H7 (cell line): ENCODE measurements at places on chromosomes 7 and 10.

DNA sequence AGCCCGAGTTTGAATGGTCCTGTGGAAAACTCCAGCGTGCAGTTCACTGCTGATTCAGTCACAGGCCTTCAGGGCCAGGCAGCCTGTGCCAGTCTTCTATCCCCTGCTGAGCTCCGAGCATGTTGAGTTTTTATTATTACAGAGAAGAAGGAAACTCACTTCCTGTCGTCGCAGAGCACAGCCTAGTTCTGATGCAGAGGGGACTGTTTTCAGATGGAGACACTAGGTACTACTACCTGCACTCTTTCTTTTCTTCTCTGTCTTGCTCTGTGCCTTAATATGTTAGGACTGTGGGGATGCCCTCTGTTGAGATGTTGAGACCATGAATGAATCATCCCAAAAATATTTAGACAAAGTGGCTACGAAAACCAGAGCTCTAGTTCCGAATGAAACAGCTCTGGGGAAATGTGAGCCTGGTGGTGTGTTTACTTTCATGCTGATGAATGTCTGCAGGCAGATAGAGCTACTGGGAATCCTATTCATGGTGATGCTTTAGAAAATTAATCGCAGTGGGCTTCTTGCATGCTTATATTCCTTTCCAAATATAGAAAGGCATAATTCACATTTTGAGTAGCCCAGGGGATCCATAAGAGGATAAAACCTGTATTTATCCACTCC is 29.6 kb downstream of the CASP7 start:
- peak; percentile 13 for DNase-seq

DNA sequence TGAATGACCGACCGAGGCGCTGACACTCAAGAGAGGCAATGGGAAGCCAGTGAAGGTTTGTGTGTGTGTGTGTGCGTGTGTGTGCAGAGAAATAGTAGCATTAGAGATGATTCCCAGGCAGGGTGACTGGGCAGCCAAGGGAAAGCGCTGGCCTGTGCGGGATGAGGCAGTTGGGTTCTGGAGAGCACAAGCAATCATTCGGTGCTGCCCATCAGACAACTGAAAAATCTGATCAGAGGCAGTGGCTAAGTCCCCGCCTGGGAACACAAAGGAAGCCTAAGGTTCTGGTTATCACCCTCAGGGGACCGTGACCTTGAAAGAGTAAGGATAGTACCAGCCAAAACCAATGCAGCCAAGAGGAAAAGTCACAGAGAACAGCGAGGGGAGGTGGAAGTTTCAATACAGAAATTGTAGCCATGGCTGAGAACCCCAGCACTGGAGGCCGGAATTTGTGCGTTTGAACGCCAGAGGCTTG is 868 bp upstream of the PDCD4 start:
- no peak for DNase-seq

DNA sequence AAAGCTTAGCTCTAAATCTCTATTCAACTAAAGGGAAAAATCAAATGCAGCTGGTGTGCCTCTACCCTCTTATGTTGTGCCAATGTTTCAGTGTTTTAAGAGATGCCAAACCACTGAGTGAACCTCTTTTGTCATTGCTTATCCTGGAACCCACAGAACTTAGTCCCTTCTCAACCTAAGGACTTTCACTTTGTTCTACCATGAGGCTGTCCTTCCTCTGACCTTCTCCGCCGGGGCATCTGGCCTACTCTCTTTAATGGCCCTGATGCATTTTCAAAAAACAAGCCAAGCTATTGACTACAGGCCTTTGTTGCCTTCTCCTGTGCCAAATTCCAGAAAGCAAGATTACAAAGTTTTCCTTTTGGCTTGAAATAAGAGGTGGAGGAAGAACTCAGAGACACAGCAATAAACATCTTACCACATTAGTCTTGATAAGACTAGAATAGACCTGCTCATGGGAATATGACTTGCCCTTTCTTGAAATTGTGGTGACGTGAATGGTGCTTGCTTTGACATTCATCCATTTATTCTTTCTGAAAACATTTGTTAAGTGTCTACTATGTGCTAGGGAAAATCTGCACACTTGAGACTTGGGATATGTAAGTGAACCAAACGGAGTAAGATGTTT is 253.2 kb upstream of the SMIM30 start:
- no peak for DNase-seq

GRCh38 chr7:66957595-66958290 is 36.7 kb downstream of the TMEM248 start:
- DNase-seq: no peak

GRCh38 chr10:49294731-49295130 is 4.2 kb upstream of the C10orf71 start:
- DNase-seq: no peak

DNA sequence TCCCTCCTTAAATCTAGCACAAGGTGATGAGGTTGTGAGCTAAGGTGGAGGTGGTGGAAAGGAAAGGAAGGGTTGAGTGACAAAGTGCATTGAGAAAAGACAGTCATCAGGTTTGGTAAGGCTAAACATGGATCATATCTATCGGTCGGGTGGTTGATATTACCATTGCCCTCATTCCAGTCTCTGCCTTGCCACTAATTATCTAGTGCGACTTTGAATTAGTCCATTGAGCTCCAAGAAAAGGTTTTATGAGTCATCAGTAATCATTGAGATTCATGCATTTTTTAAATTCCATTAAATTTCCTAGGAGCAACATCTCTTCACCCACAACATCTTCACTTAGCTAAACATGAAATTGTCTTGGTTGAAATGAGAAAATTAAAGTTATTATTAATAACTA is 68.9 kb upstream of the FRMD4A start:
- no peak for DNase-seq

GRCh38 chr10:118259288-118259906 is 82.7 kb downstream of the FAM204A start:
- DNase-seq: peak; percentile 57

DNA sequence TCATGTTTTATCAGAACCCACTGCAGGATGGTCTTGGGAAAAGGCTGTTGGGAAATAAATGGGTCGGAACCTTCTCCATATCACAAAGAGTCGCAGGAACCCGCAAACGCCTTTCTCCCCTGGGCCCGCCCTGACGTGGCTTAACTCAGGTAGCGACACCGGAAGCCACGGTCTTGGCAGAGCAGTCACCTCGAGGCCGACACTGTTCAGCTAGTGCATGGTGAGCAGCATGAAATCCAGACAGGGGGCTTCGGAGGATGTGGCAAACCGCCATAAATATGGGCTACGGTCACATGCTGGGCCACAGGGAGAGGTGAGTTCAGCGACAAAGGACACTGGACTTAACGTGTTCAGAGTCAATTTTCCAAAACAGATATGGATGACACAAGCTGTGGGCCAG is 421.9 kb downstream of the PTPRN2 start:
- peak; percentile 7 for DNase-seq

GRCh38 chr10:97000487-97001182 is 168.5 kb downstream of the LCOR start:
- peak; percentile 87 for DNase-seq

- DNase-seq: peak; percentile 35
These were observed 3.3 kb downstream of the MAPK8 start for GRCh38 chr10:48309711-48310226.

GRCh38 chr10:15043674-15044073 is at the start of gene OLAH:
Gene OLAH, plus strand, starts transcription at chr10:15043943. Its CDS starts 3,346 bp downstream, at chr10:15047289.
- DNase-seq: no peak

GRCh38 chr7:140638173-140638791 is 2.3 kb downstream of the DENND2A start:
- peak; percentile 75 for DNase-seq

DNA sequence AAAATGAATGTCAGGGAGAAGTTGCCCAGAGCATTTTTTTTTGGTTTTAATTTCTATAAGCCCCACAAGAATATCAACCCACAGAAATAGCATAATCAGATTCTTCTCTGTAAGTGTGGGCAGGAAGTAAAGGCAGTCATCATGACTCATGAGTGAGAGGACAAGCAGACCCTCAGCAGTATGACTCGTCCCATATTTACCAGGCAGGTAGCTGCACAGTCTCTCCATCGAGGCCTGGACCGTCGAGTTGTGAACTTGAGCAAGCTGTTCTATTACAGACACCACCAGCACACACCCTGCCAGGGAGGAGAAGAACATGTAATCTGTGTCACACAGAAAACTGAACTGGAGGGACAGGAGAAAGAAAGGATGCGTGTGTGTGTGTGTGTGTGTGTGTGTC is 37.8 kb downstream of the AOAH start:
- DNase-seq: no peak
